ENCODE measurements at places on chromosomes 7 and 10. TPM values are rescaled to one million over a fixed set of nuclear protein-coding genes. Genes with fewer than 3 reads are reported as not detected.

NPC1L1 gene
- total RNA-seq = not detected

NRCAM gene
- total RNA-seq = 0.88 TPM

AGR2 gene
- total RNA-seq = not detected

GRCh38 chr10:102777711-102778453 is 34.1 kb downstream of the WBP1L start:
- no peak for DNase-seq
- no peaks in the 10 kb centered on the region for H3K27me3 ChIP-seq
- no peaks in the 10 kb centered on the region for H3K36me3 ChIP-seq
- H3K4me3 ChIP-seq = no peak overlapping the region

DNA sequence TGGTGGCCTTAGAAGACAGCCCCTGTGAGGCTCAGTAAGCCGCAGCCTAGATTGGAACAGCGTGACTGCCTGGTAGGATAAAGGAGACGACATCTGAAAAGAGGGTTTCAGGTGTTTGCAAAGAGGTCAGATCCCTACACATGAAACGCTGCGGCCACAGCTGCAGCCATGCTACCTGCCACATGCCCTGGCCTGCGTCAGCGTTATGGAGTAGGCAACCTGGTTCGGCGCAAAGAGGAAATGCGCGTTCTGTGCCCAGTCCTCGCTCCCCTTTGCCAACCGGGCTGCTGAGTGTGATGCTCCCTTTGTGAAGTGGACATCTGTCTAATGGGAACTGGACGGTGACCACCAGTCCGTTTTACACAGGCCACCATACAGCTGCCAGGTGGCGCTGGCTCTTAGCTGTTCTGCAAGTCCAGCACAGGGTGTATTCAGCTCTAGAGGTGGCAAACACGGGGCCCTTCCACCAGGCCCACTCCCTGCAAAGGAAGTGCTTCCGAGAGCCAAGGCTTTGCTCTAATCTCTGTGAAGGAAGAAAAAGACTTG is 160.3 kb downstream of the CELF2 start:
- no peak overlapping the region for H3K4me3 ChIP-seq
- DNase-seq = no peak
- H3K36me3 ChIP-seq = no peaks in the 10 kb centered on the region
- no peaks in the 10 kb centered on the region for H3K4me1 ChIP-seq

GRCh38 chr10:116450861-116451260 is 23.2 kb downstream of the PNLIPRP3 start:
- H3K27me3 ChIP-seq = no peaks in the 10 kb centered on the region
- no peak for DNase-seq
- no peaks in the 10 kb centered on the region for H3K4me1 ChIP-seq
- no peak overlapping the region for H3K4me3 ChIP-seq
- H3K27ac ChIP-seq = no peak overlapping the region

DNA sequence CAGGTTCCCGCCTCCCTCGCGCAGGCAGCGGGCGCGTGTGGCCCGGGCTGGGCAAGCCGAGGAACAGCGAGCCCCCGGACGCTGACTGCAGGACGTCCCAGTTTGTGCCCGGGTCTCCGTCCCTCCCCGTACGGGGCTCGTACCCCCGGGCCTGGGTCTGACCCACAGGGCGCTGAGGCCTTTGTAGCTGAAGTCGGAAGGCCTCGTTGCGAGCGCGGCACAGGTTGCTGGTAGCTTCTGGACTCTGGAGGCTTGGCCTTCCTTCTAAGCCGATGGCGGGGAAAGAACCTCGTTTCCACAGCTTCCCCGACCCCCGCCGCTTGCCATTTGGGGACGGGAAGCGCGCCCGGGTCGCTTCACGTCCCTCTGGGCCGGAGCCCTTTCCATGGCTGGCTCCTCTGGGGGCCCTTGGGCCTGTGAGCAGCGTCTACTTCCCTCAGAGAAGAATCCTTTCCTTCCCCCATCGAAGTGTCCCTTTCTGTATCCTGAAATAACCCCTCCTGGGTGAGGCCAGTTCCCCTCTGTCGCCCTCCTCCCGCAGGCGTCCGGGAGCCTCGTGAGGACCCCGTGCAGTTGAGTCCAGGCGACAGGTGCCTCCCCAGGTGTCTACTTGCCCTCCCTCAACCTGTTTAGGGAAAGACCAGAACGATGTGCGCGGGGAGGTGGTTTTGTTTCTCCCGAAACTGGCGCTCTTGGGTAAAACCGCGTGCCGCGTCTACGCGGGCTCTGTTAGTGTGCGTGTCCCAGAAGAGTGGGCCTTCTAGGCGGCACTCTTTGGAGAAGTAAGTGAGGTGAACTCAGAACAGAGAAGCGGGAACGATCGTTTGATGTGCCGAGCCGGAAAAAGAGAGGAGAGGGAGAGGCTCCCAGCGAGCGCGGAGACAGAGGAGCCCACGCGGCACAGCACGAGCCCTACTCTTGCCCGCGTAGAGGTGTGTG is 9.3 kb downstream of the EVX1 start:
- H3K36me3 ChIP-seq = no peaks in the 10 kb centered on the region
- H3K4me3 ChIP-seq = no peak overlapping the region
- peak; percentile 46 for DNase-seq
- H3K27ac ChIP-seq = no peak overlapping the region
- H3K27me3 ChIP-seq = peaks cover 55% of the 10 kb centered on the region
- H3K4me1 ChIP-seq = peaks cover 7% of the 10 kb centered on the region

- no peak overlapping the region for H3K27ac ChIP-seq
- H3K36me3 ChIP-seq = no peaks in the 10 kb centered on the region
- H3K4me1 ChIP-seq = no peaks in the 10 kb centered on the region
Measured at GRCh38 chr7:53940483-53940882, 601.7 kb upstream of the VSTM2A start.

GRCh38 chr10:103493362-103493915 is at the start of gene NEURL1:
Gene NEURL1 (plus strand): TSS chr10:103493705. CDS start chr10:103494388, 683 bp downstream.
- peaks cover 8% of the 10 kb centered on the region for H3K4me1 ChIP-seq
- peaks cover 55% of the 10 kb centered on the region for H3K27me3 ChIP-seq
- peak within 1 kb of the TSS; percentile 61 for H3K4me3 ChIP-seq
- H3K36me3 ChIP-seq = no peaks in the 10 kb centered on the region

DNA sequence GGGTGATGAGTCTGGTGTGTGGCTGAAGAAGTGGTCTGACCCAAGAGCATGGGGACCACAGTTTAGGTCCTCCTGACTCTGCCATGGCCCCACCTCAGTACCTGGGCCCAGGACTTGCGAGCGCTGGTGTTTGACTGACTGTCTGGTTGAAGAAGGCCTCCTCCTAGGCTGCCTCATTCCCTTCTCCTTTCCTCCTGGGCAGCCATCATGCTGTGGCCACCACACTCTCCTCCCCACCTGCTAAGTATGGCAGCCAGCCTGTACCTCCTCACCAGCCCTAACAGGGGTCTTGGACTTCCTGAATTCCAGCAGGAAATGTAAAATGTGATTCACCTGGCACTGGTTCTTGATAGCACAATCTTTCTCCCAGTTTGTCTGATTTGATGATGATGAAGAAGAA is 156.8 kb upstream of the GPR26 start:
- no peaks in the 10 kb centered on the region for H3K4me1 ChIP-seq
- H3K4me3 ChIP-seq = no peak overlapping the region
- no peaks in the 10 kb centered on the region for H3K36me3 ChIP-seq
- H3K27ac ChIP-seq = no peak overlapping the region

Data from osteoblast (primary cell).